ENCODE measurements at places on chromosomes 16 and 17. TPM values are rescaled to one million over a fixed set of nuclear protein-coding genes. Genes with fewer than 3 reads are reported as not detected.

The C16orf74 gene
- 0.46 TPM for total RNA-seq

The RAI1 gene
- 16.3 TPM for total RNA-seq

The TMEM132E gene
- 0.40 TPM for total RNA-seq

The NOL3 gene
- 20.5 TPM for total RNA-seq

DNA sequence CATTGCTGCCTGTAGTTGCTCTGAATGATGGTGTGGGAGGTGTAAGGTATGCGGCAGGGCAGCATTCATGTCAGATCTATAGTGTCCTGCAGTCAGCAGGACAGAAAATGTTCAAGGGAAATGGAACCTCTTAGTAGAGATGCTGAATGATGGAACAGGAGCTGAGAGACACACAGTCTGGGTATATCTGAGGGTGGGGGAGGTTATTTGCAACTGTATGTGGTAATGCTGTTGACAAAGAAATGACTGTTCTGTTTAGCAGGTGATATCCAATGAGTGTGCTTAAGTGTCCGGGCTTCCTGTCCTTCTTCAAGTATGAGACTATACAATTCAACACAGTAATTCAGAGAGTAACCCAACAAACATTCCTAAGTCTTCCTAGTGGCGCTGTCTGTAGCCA, 46.6 kb downstream of the STH start:
- peaks cover 4% of the 10 kb centered on the region for H3K4me1 ChIP-seq
- DNase-seq, result no peak
- no peak overlapping the region for H3K4me3 ChIP-seq
- no peaks in the 10 kb centered on the region for H3K36me3 ChIP-seq
- no peaks in the 10 kb centered on the region for H3K27me3 ChIP-seq

DNA sequence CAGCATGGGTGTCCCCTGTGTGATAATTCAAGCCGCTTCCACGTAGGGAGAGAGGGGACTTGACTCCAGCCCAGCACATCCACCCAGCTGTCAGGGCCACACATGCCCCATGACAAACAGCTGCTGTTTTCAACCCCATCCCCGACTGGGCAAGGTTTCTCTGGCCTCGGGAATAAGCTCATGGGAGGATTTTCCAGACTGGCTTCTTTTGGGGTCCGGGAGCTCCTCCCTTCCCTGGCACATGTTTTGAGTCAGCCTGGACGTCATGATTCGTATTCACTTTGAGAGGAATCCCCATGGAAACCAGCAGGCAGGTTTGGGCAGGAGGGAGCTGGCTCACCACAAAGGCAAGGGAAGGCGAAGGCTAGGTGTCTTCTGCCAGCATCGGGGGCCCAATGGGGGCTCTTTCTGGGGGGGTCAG, 156.4 kb downstream of the CMIP start:
- H3K27ac ChIP-seq, result no peak overlapping the region
- no peaks in the 10 kb centered on the region for H3K27me3 ChIP-seq
- H3K4me3 ChIP-seq, result no peak overlapping the region
- no peak for DNase-seq
- peaks cover 11% of the 10 kb centered on the region for H3K4me1 ChIP-seq

DNA sequence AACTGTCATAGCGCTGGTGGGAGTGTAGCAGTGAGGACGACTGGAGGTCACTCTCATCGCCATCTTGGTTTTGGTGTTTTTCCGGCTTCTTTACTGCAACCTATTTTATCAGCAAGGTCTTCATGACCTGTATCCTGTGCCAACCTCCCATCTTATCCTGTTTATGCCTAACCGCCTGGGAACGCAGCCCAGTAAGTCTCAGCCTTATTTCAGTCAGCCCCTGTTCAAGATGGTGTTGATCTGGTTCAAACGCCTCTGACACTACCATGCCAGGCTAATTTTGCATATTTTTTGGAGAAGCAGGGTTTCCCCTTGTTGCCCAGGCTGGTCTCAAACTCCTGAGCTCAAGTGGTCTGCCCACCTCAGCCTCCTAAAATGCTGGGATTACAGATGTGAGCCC, 179.8 kb upstream of the HSBP1 start:
- no peaks in the 10 kb centered on the region for H3K27me3 ChIP-seq
- no peaks in the 10 kb centered on the region for H3K36me3 ChIP-seq
- H3K4me3 ChIP-seq, result no peak overlapping the region
- no peak for DNase-seq
- no peak overlapping the region for H3K27ac ChIP-seq
- no peaks in the 10 kb centered on the region for H3K4me1 ChIP-seq

- no peaks in the 10 kb centered on the region for H3K36me3 ChIP-seq
- no peak for DNase-seq
- no peaks in the 10 kb centered on the region for H3K4me1 ChIP-seq
Measured at GRCh38 chr16:80680839-80681238, 123.6 kb downstream of the CDYL2 start.

DNA sequence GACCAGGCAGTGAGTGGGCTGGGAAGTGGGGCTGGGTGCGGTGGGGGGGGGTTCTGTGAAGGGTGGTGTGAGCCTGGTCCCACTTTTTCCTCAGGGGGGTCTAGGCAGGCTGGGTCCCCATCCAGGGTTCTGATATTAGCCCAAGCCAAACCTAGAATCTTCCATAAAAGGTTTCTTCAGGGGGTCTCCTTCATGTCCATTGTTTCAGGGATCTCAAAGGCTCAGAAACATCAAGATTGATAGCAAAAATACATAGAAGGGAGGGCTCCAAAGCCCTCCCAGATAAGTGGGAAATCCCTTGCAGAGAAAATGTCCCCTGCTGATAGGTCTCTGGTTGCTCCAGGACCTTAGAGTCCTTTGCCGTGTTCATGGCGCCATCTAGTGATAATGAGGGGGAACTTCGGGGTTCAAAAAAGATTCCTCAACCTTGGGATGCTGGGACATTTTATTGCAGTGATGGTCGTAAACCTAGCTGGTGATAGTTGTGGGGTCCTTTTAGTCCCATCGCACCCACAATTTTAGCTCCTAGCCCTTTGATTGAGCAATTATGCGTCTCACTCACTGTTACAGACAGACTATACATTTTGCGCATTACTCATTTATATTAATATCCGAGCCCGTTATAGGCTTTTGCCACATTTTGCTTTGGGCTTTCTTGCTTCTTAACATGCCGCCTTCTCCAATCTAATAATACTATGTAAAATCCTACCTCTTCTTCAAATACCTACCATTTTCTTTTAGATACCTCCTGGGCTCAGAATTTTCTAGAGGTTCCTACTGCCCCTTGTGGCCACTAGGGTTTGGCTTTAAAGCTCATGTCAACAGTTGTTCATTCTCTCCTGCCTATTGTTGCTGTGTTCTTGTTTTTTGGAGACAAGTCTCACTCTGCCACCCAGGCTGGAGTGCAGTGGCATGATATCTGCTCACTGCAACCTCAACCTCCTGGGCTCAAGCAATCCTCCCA, 35.1 kb downstream of the IGF2BP1 start:
- H3K4me3 ChIP-seq, result no peak overlapping the region
- no peaks in the 10 kb centered on the region for H3K27me3 ChIP-seq
- no peaks in the 10 kb centered on the region for H3K36me3 ChIP-seq
- no peak for DNase-seq
- no peak overlapping the region for H3K27ac ChIP-seq

- H3K4me3 ChIP-seq, result no peak overlapping the region
- no peaks in the 10 kb centered on the region for H3K4me1 ChIP-seq
- no peak for DNase-seq
Measured at GRCh38 chr16:51592535-51593300, 441.6 kb upstream of the SALL1 start.
